ENCODE measurements at places on chromosomes 13 and 19. TPM values are rescaled to one million over a fixed set of nuclear protein-coding genes. Genes with fewer than 3 reads are reported as not detected.

Gene PSG7
- 0.30 TPM for total RNA-seq

Gene C19orf38
- 0.65 TPM for total RNA-seq

Gene NKPD1
- total RNA-seq = 0.26 TPM

Gene PCSK4
- 0.92 TPM for total RNA-seq

Gene PTPRH
- 5.7 TPM for total RNA-seq
